ENCODE measurements at places on chromosomes 11 and 22.

GRCh38 chr11:28619846-28620540 lies 511.8 kb downstream of the METTL15 start:
- DNase-seq: peak; percentile 62

DNA sequence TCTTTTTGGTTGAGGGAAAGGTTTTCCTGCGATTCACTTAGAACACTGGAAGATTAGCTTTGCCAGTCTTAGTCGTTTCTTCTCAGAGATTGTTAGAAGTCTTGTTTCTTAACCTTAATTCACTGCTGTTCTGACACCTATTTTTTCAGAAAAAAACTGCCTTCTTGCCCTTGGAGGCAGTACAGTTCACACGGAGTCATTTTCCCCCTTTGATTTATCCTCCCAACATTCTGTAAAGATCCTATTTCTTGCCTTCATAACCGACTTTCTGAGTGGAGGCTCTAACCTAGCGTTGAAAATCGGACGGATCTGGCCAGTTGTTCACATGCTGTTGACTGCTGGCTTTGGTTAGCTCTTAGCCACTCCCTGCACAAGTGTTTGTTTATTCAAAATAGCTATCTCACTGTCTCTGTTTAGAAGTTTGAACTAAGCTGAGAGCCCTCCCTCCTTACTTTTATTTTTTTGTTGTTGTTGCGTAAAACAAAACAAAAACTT lies 737 bp downstream of the BCL2L13 start:
- peak; percentile 75 for DNase-seq

GRCh38 chr11:105108247-105108646 lies 31.3 kb downstream of the CARD18 start:
- DNase-seq: peak; percentile 8

- DNase-seq: peak; percentile 96
These were observed 558.4 kb upstream of the CADM1 start for GRCh38 chr11:116062490-116063171.

GRCh38 chr11:95734009-95734572 lies 55.5 kb downstream of the FAM76B start:
- DNase-seq: no peak

- peak; percentile 88 for DNase-seq
These were observed 576 bp downstream of the TMEM258 start for GRCh38 chr11:61791737-61792309.

DNA sequence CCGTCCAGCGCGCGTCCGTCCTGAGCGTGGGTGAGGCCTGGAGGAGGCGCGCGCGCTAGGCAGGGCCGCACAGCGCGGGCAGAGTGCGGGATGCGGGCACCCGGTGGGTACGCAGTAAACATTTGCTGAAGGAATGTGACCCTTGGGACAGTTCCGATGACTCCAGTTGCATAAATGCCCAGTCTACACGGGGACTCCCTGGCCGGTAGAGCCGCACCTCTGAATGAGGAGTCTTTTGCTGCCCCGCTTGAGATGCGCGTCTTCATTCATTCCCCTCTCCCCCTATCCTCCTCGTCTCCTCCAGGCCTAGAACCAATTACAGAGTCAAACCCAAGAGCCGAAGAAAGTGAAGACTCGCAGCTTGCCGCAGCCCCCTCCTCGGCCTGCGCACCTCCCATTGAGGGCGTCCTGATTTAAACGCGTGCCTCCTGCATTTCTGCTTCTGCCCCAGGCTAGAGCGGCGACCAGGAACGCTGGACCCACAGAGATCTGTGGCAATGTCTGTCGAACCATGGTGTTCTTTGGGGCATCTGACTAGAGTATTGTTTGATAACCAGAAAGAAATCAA lies 729 bp upstream of the CHKB start:
- DNase-seq: no peak

DNA sequence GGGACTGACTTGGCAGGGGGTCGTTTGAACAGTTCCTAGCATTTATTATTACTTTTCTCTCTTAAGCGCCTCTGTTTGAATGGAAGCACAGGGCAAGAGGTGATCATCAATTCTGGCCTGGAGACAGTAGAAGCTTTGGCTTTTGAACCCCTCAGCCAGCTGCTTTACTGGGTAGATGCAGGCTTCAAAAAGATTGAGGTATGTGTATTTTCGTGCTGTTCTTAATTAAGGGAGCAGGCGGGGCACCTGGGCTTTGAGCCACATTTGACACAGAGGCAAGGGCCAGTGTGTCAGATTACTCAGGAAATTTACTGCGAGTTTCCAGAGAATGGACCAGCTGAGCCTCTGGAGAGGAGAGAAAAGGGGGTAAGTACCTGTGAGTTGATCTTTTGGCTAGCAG lies 102.4 kb upstream of the SORL1-AS1 start:
- DNase-seq: no peak

- DNase-seq: no peak
These were observed 14.5 kb upstream of the APLNR start for GRCh38 chr11:57251491-57252104.

GRCh38 chr11:44563711-44564110 lies 1.8 kb upstream of the CD82 start:
- no peak for DNase-seq

DNA sequence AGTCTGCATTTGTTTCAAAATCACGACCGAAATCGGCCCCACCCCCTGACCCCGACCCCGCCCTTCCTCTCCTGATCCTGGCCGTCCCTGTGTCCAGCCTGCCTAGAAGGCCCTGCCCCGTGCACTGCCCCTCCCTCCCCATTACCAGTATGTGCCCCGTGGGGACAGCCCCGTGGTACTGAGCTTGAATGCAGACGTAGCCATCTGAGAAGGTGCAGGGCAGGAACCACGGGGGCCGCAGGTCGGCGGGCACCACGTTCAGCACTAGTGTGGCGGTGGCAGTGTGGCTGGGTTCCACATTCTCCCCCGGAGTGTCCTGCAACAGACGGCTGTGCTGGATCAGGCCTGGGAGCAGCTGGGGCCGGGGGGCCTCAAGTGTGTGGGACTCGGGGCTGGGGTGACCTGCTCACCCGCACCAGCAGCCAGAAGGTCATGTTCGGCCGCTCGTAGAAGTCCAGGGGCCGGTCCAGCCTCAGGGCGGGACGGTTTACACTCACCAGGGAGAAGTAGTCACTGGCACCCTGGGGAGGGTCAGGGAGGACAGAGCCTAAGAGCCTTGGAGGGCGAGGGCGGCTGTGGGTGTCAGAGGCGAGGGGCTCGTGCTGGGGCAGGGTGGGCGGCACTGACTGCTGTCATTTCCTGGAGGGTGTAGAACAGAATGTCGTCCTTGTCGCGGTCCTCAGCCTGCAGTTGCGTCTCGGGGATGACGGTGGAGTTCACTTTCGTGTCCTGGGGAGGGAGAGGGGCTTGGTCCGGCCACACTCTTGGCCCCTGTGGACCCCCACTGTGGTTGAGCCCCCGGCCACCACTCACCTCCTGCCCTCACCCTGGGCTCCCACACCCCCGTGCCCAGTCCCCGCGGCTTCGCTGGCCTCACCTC lies 3.6 kb downstream of the CDHR5 start:
- no peak for DNase-seq

GRCh38 chr22:44179196-44179988 lies 1.3 kb upstream of the PARVG start:
- DNase-seq: no peak

DNA sequence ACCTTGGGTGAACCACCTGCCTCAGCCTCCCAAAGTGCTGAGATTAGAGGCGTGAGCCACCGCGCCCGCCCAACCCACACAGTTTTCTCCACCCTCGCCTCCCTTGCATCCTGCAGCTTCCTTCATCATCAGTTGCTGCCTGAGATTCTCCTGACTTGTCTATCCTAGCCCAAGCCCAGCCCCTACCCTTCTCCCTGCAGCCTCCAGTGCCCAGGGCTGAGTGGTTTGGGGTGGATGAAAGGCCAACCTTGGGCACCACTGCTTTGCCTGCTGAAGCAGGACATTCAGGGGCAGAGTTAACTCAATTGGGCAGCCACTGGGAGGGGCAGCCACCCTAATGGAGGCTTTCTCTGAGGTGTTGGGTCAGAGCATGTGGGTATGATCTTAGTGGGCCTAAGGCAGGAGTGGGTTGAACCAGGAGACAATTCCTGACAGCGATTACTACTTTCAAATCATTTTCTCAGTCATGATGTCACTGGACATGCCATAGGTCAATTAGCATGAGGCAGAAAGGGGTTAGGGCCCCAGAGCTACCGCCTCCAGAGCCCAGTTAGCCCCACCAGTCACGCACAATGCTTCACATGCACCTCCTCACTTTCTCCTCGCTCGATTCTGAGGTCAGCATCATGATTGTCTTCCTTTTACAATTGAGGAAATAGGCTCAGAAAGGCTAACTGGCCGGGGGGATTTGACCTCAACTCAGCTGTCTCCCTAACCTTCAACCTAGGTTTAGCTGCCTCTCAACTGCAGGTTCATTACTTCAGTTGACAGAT lies 1.0 kb upstream of the FKBP2 start:
- peak; percentile 96 for DNase-seq

DNA sequence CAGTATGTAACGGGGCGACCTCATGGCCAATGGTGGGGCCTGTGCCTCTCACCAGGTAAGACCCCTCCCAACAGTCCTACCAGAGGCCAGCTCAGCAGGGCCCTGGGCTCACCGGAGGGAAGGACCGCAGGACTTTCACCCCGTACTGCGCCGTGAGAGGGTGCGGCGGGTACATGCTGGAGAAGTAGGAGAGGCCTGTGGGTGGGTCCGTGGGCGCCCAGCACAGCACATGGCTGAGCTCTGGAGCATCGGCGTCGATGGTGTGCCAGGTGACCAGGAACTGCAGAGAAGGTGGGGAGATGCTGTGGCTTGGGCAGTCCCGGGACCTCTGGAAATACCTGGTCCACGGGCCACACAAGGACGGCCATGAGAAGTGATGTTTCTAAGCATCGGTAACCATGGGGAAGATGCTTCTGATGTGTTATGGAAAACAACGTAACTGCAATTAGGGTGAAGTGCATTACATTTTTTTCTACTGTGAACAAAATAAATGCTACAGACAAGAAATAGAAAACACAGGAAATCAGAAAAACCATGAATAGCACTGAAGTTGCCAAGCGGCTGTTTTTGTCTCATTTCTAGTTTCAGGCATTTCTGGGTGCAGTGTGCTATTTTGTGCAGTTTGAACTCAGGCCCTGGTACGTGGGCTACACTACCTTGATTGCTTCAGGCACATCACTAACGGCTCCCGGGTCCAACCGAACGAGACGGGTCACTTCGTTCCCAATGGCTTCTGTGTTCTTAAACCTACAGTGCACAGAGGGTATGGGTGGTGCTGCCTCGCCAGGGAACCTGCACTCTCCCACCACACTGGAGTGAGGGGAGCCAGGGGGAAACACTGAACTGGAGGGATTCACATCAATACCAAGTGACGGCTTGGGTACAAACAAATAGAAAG lies 46.5 kb upstream of the SERPIND1 start:
- no peak for DNase-seq

GRCh38 chr11:47318166-47318565 lies 34.3 kb downstream of the MYBPC3 start:
- no peak for DNase-seq

GRCh38 chr11:87456499-87456898 lies 418.8 kb downstream of the TMEM135 start:
- no peak for DNase-seq

DNA sequence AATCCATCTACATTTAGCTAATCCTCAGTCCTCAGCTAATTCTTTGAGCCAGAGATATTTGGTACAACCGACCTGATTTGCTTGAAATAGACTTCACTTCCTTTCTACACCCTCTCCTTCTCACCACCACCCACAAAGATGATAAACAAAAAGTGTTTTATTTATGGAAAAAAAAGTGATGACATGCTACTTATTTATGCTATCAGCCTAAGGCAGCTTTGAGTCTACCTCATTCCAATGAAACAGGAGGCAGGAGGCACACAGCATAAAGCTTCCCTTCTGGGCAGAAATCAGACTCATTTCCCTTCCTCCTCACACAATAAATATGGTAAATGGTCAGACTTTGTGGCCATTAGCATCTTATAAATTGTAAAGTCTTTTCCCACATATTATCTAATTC lies 325.7 kb downstream of the SOX6 start:
- no peak for DNase-seq

GRCh38 chr22:48217596-48217995 lies 1455.1 kb downstream of the TBC1D22A start:
- no peak for DNase-seq

DNA sequence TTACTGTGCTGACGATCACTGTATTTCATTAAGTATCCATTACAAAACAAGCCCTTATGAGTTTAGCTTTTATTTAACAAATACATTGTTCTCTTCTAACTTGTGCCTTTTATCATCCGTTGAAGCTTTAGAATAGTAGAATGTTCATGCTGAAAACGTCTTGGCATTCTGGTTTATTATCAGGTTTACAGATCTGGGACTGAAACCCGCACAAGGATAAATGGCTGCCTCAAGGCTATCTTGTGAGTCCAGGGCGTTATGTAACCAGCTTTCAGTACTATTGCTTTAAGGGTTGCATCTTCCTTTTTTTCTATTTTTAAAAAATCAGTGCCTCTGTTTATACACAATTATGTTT lies 66.6 kb upstream of the PRODH start:
- DNase-seq: no peak
